ENCODE measurements at places on chromosomes 11 and 22.
A peak's percentile ranks its signal among the peaks of the same experiment; 100 is the strongest.

GRCh38 chr11:99066618-99067317, 46.0 kb downstream of the CNTN5 start:
- no peak for DNase-seq

- no peak for DNase-seq
These were observed 15.9 kb downstream of the IL17REL start for GRCh38 chr22:49996518-49997250.

GRCh38 chr11:12079726-12080556, 30.4 kb upstream of the MICAL2 start:
- peak; percentile 93 for DNase-seq

DNA sequence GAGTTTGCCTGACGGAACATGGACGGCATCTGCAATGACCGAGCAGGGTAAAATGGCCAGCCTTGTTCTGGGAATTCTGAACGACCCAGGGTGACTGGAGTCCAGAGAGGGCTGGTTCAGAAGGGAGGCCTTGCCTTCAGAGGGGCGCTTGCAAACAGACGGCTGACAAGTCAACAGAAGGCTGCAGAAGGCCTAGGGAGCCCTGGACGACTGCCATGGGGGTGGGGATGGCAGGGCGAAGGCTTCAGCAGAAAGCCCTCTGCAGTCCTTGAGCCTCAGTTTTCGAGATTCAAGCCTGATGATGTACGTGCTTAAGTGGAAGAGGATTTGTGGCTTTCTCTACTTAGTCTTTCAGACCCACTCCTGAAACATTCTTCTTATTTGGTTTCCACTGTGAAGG, 117.1 kb upstream of the TBCEL start:
- no peak for DNase-seq

DNA sequence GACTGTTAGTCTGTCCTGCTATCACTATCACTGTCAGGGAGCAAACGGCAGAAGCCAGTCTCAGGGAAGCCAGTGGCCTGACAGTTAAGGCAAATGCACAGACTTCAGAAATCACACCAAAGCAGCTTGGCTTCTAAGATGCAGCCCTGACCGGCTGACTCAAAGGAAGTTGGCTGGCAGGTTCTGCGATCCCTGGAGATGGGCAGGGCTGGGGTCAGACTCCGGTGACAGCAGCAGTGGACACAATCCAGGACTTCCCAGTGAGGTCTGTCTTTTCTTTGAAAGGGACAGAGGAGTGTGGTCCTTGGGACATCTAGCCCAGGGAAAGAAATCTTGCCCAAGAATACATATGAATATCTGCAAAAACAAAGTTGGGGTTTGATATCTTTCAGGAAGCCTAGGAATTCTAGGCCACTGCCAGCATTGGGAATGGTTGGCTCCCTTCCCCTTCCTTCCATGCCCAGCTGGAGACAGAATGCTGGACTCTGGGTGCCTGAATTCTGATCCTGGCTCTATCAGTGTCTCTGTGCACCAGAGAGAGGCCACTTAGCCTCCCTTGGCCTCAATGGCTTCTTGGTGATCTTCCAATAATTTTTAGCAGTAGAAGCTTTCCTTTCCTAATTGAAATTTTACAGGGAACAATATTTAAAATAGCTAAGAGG, 108.9 kb downstream of the KIRREL3 start:
- DNase-seq, result no peak

- no peak for DNase-seq
These were observed 2.8 kb downstream of the TSPAN32 start for GRCh38 chr11:2304506-2305139.

- no peak for DNase-seq
These were observed 20.0 kb upstream of the RAB39A start for GRCh38 chr11:107908211-107908610.

GRCh38 chr11:69010361-69010891, 2.6 kb downstream of the MRGPRF start:
- DNase-seq, result no peak

DNA sequence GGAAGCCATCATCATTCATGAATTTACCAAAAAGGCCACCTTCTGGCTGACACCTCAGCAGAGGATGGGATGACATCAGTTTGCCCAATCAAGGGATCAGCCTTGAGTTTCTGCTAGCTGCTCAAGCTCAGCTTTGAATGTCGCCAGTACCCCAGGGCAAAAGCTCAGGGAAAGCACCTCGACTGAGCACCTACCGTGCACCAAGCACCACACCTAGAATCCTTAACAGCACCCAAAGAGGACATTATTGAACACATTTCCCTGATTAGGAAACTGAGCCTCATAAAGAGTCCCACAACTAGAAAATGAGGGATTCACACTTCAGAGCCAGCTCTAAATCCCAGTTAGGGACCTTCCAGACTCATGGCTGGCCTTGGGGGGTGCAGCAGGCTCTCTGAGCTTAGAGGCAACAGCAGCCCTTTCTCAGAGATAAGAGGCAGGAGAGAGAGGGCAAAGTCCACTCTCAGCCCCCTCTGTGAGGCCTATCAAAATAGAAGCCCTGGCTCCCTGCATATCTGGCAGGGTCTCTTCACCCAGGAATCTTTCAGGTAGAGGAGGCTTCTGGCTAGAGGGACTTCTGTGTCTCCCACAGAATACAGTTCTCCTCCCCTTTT, 13.4 kb upstream of the DAGLA start:
- DNase-seq, result no peak

GRCh38 chr11:134224710-134225664, 516 bp downstream of the VPS26B start:
- no peak for DNase-seq

DNA sequence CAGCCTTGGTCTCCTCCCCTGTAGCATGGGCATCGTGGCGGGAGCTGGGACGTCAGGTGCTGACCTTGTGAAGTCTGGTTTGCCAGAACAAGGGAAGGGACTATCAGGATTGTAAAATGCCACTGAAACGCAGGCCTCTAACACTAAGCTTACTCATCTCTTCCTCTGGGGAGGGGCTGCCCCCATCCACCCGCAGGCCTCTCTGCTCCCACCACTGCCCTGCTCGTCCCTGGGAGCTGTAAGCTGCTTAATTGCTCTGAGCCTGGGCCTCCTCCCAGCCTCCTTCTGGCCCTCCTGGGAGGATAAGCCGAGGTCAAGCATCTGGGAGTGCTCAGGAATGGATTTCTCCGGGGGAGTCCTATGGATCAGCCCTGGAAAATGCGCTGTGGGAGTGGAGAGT, 8.4 kb downstream of the SHISAL1 start:
- no peak for DNase-seq

DNA sequence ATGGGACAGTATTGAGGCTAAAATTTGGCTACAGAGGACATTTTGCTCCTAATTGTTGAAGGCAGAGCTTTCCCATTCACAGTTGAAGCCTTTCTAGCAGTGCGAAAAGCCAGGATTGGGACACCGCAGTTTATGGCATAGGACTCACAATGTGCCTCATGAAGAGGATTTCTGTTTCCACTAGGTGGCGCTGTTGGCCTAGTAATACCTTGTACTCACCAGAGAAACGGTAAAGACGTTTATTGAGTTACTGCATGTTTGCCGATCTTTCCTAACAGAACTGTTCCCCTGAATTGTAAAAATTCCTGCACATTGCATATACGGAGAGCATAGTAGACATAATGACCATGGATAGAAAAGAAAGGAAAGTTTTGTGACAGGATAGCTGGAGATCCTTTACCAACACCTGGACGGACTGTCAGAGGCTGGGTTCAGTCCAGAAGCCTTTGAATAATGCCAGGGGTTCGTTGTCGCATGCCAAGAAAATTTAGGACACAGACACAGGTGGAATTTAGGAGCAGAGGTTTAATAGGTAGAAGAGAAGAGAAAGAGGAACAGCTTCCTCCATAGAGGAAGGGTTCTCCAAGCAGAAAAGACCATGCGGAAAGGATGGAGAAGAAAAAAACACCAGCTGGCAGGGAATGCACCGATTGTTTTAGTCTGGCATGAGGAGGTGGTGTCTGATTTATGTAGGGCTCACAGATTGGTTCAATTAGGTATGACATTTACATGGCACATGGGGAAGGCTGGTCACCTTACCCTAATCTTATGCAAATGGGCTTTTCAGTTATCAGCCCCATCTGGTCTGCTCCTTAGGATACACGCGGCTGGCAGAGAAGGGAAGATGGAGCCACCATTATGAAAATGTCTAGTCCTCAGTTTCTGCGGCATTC, 10.8 kb upstream of the OR51D1 start:
- DNase-seq, result peak; percentile 26

- DNase-seq, result no peak
These were observed 14.6 kb upstream of the MIAT start for GRCh38 chr22:26642465-26643417.

DNA sequence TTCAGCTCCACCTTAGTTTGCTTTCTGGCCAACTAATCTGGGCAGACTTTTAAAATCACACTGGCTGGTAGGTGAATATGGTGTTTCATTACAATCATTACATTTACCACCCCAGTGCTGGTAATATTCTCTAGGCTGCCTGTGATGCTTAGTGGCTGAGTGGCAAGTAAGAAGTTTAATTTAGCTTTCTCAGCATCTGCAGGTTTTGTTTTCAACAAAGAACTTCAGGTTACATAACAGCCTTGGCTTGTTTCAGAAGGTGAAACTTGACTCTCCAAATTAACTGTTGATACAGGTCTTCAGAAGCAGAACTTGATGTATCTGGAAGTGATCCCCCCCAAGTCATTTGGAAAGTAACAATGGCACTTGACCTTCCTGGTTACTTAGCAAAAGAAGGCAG, 423.3 kb upstream of the CCDC90B start:
- no peak for DNase-seq

GRCh38 chr22:27551402-27551801, 250.2 kb downstream of the MN1 start:
- no peak for DNase-seq

DNA sequence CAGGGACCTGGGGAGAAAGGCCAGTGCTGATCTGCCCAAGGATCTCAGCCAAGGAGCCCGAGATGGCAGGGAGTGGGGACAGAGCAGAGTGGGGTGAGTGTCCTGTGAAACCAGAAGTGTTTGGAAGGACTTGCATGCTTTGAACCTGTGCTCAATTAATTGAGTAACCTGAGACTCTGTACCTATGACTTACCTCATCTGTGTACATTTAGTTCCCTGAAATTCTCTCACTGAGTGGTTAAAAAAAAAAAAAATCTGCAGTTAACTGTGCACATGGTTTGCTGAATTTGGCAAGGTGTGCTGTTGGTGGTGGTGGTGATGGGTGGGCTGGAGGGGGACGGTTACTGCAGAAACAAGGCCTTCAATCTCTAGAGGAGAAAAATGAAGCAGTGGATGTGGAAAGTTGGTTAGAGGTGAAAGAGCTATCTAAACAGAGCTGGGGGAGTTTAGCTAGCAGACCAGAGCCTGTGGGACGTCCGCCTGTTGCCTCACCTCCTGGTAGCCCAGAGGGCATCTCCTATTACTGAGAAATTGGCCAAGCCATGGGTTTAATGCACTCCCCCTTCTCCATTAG, 8.3 kb upstream of the SORL1-AS1 start:
- DNase-seq, result no peak

GRCh38 chr11:47773882-47774281, 6.7 kb upstream of the FNBP4 start:
- no peak for DNase-seq

- no peak for DNase-seq
These were observed 21.6 kb downstream of the NNMT start for GRCh38 chr11:114317787-114318137.

GRCh38 chr11:3641191-3641590, 601 bp downstream of the ART5 start:
- no peak for DNase-seq

DNA sequence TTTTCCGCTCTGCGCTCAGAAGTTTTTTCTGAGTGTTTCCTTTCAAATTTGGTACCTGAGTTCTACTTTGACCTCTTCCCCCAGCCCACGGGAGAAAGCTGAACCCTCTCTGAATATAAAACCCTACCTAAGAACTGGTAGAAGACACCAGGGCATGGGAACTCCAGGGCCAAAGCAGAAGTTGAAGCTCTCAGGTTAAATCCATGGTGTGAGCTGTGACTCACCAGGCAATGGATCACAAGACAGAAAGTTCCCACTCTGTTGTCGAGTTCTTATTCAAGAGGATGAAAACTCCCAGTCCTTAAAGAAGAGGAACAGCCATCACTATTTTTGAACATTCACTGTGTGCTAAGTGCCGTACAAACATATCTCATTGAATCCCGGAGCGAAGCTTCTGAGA, 8.9 kb downstream of the TMEM218 start:
- no peak for DNase-seq

- no peak for DNase-seq
These were observed 28.8 kb downstream of the ACER3 start for GRCh38 chr11:76889411-76889975.

DNA sequence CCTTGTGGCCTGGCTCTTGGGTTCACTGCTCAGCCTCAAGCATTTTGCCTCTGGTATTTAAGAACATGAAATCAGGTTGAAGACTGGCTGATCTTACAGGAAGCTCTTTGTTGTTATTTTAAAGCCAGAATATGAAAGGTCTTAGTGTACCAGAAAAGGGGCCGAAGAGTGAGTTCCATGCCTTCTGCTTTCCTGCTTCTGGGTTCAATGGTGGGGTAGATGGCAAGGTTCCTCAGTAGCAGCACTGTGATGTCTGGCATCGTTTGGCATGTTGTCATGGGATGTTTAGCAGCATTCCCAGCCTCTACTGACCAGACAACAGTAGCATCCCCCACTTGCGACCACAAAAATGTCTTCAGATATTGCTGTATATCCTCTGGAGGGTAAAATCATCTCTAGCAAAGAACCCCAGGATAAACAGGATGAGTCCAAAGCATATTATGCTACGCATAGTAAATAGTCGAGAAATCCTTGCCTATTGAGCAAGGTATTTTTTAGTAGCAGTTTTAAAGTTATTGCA, 2.4 kb downstream of the VPS26B start:
- no peak for DNase-seq

DNA sequence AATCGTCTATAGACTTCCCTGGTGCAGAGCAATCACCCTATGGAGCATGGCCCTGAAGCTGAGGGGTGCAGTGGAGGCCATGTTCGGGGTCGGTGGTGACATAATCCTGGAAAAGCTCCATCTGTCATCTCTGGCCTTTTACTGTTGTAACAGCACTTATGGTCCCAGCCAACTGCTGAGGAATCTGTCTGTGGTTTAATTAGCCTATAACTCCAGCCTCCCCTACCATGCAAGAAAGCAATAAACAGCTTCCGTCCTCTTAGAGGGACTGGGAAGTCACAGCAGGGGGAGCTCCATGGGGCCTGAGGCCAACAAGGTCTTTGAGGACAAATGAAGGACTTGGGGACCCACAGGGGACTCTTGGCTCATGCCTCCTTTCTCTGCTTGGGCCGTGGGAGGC, 159.1 kb upstream of the NECTIN1 start:
- DNase-seq, result no peak

DNA sequence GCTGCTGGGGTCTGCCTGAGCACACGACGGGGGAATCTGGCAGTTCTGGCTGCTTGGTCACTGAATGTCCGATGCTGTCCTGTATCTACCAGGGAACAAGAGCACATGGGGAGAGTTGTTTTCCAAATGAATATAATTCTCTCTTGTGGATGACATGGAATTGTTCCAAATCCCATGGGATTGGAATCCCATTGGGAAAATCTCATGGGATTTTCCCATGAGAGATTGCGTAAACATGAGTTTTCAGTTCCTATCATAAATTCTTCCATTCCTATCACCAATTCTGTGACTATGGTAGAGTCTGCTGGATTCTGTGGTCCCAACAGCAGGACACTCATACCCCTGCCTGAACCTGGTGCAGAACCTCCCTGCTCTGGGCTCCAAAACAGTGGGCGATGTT, 35.6 kb upstream of the IGLL5 start:
- DNase-seq, result no peak
